Stimulated activated CD4-positive, alpha-beta T cell treated with anti-CD3 and anti-CD28 coated beads, Interleukin-1b, Interleukin-23, amount 100 ng/mL, for 1 hour (primary cell): ENCODE measurements at places on chromosomes 11 and 22.

- no peak for DNase-seq
Observed at GRCh38 chr11:102014756-102015155, 32.5 kb upstream of the CFAP300 start.

DNA sequence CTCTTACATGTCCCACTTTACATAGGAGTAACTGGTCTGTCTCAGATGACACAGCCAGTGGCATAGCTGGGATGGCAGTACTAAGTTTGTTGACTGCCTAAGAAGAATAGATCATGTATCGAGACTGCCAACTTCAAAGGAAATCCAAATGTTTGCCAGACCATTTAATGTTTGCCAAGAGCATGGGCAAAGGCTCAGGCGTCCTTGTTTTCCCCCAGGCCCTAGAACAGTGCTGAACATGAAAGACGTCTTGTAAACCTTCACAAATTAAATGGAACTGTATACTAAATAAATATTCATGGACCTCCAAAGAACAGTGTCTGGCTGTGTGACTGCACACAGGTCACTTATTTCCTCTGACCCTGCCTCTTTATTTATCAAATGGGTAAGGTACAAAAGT, 234.7 kb upstream of the CCDC90B start:
- no peak for DNase-seq

DNA sequence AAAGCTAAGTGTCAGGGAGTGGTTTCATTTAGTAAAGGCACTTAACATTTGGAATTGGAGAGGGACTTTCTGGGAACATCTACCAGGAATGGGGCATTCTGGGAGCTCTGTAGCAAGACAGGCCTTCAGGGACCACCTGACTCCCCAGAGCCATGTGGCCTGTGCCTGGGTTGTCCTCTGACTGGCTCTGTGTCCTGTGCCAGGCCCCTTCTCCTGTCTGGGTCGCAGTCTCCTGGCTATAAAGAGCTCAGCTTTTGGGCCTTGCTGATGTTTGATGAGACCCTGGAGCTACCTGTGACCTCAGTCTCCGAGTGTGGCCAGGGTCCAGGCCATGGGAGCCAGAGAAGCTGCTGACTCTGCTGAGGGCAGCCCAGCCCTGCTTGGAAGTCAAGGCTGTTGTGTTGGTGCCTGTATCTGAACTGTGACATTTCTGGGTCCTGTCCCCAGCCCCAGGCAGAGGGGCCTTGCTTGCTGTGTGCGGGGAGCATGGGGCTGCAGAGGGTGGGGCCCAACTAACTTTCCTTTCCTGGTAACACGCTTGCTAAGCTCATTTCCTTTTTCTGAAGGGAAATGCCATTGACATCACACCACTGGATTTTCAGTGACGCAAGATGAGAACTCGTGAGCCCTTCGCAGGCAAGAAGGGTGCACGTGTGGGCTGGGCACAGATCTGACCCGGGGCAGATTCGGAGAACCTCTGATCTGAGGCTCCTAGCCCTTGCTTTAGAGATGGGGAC, 41.3 kb downstream of the LRRC32 start:
- no peak for DNase-seq

- DNase-seq, result no peak
Observed at GRCh38 chr11:61307354-61307753, 12.2 kb upstream of the VWCE start.
